Stimulated activated CD4-positive, alpha-beta T cell treated with anti-CD3 and anti-CD28 coated beads, Interleukin-1b, Interleukin-23, amount 100 ng/mL, for 4 hours (primary cell): ENCODE measurements at places on chromosomes 7 and 10.

DNA sequence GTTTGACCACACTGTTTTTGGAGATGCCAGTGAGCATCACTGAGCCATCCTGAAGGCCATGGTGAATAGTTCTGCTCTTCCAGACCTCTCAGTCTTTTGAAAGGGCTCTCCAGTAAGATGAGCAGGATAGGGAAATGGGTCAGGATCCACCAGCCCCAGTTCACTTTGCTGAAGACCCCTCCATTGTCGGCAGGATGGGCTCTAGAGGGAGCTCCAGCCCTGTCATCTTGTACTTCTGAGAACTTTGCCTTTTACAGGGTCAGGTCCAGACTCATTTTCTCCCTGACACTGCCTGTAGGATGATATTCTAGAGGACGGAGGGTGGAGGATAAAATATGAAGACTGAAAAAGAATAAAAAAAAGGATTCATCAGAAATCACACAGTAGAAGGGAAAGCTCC, 13.1 kb downstream of the LHFPL3 start:
- DNase-seq: no peak

GRCh38 chr7:71612911-71613310, 481.0 kb downstream of the GALNT17 start:
- no peak for DNase-seq

DNA sequence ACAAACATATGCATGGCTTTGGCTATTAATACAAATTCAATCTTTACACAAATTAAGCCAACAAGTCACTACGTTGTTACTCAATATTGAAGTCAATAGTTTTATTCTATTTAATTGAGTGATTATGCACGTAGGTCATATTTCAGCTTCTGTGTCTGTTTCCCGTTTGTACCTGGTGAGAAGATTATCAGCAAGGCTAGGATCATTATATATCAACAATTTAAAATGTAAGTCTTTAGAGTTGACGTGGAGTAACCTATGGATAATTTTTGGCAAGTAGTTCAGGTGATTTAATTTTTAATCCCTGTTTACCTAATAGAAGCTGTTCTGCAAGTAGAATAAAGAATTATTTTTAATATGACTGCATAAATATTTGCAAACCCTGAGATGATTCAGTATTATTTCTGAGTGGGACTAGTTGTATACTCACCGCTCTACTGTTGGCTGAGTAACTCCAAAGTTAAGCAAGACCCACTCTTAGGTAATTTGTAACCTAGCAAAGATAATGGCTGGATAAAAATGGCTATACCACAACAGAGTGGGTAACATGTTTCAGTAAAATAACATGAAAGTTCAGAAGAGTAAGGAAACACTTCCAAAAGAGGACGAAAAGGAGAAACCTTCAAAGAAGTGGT, 161.0 kb downstream of the HGF start:
- DNase-seq: no peak

DNA sequence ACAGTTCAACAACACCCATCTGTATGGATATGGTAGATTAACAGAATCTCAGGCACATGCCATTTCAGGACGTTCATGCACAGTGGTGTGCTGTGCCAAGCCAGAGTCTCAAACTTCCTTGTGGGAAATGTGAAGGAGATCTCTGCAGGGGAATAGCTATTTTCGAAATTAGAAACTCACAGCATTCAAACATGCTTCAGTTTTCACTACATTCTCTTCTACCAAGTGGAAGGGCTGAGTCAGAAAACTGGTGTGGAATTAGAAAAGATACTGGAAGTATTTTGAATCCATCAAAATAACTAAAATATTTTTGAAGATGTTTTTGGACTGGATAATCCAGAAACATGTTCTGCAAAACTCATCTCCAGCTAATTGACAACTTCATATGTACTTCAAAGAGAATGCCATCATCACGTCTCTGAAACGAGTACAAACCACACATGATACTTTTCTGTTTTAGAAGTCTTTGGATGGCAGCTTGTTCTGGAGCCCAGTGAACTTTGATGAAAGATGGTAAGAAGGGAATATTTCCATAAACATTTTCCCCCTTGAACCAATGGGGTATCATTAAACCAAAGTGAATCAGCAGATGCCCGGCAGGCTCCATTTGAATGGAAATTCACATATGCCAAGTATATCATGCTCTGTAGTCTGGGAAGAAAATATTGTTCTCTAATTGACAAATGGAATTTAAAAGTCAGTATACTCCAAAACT, 616.3 kb upstream of the IGFBP3 start:
- DNase-seq: no peak

DNA sequence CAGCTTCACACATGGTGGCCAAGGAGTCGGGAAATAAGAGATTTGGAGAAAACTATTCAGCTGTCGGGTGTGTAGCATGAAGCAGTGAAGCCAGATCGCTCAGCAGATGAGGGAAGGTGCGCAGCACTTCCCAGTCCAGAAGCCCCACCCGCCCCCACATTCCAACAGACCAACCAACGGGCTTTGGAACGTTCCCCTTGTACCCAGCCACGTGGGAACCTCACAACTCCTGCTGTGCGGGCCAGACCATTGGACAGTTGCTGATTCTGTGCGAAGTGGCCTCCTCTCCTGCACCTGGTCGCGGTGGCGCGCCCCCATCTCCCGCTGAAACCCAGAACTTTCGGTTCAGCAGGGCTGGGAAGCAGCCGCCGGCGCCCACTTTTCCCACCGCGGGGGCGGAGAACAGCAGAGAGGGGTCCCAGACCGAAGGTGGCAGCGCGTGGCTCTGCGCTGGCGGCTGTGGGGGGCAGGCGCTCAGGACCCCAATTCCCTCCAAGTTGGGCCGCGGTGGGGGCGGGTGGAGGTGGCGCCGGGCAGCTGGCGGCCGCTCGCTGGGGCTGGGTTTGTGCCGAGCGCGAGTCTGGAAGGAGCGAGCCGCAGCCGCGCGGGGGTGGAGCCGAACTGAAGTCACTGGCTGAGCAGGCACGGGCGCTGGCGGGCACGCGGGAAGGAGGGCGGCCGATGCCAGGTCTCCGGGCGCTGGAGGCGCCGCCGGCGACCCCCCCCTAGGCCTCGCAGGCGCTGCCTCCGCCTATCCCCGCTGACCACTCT, 1301.5 kb upstream of the SORCS1 start:
- DNase-seq: no peak

- DNase-seq: no peak
Observed at GRCh38 chr7:20796500-20796899, 9.8 kb upstream of the SP8 start.

- no peak for DNase-seq
Observed at GRCh38 chr10:1156921-1157614, 100.9 kb downstream of the WDR37 start.

GRCh38 chr7:71705217-71705616, 573.3 kb downstream of the GALNT17 start:
- no peak for DNase-seq

GRCh38 chr10:48958598-48959190, 19.1 kb upstream of the LRRC18 start:
- no peak for DNase-seq

DNA sequence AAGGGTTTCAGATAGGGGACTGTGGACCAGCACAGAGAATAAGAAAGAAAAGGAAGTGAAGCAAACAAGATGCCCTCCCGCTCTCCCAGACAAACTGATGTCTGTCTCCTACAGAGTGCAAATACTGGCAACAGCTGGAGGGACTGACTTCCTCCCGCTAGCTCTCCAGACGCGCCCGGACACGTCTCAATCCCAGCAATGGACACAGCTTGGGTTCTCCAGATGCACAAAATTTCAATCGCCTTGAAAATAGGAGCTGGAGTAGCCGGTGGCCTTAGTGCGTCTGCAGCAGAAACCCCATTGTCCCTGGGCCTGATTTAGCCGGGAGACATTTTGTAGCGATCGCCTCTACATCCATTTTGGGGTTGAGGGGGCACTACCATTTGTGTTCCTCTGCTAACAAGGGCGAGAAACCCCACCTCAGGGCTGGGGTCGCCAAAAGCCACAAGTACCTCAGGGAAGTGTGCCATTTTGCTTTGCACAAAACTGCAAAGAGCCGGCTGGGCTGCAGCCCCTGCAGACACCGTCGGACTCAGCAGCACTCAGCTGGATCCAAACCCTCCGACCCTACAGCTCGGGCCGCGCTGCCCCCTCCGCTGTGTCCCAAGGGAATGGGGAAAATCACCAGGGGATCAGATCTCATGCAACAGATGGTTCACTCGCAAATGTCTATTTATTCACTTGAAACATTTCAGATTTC, 5.9 kb downstream of the CPA2 start:
- no peak for DNase-seq

DNA sequence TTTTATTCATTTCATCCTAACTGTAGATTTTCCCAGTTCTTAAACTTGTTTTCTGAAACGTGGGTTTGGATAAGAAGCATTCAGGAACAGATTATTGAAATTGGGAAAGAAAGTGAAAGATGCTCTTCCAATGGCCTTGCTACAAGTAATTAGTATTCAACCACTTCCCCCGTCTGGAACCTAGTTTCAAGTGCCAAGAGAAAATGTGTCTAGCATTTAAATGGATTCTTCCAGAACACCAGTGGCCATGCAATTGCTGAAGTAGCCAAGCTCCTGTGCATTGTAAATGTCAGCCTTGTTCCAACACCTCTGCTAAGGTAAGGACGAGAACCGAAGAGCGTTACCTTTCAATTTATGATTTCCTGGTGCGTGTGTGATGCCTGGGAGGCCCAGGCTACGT, 68.2 kb downstream of the PFKFB3 start:
- no peak for DNase-seq

- DNase-seq: no peak
Observed at GRCh38 chr10:86611386-86611785, 43.0 kb upstream of the OPN4 start.

GRCh38 chr7:44286182-44286617, 39.2 kb downstream of the CAMK2B start:
- no peak for DNase-seq
